Left renal pelvis (tissue), 4 donors: ENCODE measurements at places on chromosomes 12 and 14. TPM values are rescaled to one million over a fixed set of nuclear protein-coding genes. Genes with fewer than 3 reads are reported as not detected.

DNA sequence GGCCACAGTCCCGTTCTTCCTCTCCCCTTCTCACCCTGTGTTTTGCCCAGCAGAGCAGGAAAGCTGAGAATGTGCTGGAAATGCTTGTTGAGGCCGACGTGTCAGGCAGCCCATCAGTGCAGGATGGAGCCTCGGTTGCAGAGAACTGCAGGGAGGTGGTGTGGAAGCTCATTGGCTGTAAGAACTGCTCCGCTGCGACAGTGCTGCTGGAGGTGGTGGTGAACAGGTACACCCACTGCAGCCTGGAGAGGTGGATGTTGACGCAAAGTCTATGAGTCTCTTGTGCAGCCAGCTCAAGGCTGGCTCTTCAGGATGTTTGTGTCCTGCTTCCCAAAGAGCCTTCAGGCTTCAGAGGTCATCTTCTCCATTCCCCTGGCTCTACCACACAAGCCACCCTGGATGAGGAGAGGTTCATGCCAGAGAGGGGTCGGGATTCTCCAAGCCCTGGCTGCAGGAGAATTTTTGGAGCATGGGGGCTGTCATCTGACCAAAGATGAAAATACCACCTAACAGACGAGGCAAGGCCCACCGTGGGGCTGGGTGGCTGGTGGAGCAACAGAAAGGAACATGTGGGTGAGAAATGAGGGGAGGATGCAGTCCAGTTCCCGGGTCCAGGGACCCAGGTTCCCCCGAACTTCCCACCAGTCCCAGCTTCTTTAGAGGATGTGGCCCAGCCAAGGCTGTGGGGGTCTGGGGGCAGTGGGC lies 174.1 kb upstream of the PRMT8 start:
- DNase-seq = no peak

- DNase-seq = no peak
These were observed 45.0 kb upstream of the IQSEC3 start for GRCh38 chr12:21301-22189.

DNA sequence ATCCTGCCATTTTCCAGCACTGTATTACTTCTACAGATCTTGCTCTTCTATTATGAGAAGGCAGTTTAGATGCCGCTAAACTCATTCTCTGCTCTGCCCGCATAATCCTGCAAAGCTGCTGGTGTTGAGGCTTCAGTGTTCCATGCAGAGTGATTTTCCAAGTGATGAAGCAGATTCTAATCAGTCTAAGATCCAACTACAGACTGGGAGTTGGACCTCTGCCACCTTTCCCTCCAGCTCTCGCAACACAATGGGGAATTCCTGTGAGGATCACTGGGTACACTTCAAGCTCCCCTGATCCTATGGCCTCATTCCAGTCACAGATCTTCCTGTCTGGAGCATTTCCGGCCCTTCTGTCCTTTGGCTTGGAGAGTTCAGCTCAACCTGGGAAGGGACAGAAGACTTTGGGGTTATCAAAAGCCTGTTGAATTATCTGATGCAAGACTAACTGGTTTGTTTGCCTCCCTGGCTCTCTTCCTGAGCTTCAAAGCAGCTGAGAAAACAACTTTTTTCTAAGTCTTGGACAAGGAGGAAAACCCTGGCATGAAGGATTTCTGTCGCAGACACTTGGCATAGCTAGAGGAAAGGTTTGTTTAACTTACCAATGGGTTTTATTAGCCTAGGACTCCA lies 333.9 kb downstream of the ZFP36L1 start:
- peak; percentile 29 for DNase-seq

DNA sequence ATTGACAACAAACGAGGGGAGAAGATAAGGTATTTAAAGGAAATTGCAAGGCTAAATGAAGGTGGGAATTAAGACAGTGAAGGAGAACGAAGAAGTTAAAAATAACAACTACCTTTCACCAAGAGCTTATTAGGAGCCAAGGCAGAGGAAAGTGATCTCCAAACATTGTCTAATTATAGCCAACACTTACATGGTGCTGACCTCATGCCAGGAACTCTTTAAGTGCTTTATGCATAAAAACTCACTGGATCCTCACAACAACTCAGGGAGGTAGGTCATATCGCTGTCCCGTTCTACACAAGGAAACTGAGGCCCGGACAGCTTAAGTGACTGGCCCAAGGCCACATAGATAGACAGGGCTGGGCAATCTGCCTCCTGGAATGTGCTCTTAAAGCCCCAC lies 19.5 kb downstream of the TAMALIN start:
- DNase-seq = no peak

DNA sequence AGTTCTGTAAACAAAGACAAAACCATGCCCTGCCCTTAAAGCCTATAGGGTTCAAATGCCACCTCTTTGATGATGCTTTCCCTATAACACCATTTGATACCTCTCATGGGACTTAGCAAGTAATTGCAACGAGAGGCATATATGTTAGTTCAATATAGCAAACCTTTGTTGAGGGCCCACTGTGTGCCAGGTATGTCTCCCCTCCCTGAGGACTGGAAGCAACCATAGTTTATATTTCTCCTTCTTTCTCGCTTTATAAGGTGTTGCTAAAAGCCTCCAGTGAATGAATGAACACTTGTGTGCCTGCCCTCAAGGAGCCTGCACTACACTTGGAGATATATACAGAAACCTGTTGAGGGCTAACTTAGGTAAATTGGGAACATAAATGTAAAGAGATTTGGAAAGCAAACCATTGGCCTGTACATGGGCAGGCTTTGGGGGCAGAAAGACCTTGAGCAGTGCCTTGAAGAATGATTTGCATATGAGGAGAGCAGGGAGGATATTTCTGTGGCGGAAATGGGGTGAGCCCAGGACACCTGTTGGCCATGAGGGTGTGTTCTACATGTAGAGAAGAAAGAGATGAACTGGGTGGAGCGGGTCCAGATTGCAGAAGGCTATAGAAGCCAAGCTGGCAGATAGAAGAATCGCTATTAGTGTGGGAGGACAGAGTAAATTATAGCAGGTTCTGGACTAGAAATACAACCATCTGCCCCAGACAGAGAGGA lies 1.8 kb upstream of the CKAP4 start:
- no peak for DNase-seq

- DNase-seq = no peak
These were observed 370.6 kb downstream of the KCNH5 start for GRCh38 chr14:62674563-62675237.

GRCh38 chr14:22231018-22231417 lies 358.0 kb downstream of the DAD1 start:
- DNase-seq = no peak

DNA sequence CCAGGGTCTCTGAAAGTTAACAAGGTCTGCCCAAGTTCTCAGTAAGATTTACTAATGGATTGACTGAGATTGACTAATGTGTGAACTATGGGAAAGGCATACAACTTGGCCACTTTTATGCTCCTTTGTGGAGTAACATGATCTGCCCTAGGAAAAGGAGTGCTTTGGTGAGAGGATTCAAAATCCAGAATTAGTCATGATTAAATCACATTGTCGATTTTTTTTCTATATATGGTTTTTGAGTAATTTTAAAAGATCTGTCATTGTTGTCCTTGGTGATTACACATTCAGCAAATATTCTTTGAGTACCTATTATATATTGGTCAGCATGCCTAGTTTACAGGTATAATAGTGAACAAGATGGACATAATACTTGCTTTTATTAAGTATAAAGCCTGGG lies 147.7 kb upstream of the SYT10 start:
- DNase-seq = no peak

GRCh38 chr14:58275527-58276190 lies 22.7 kb upstream of the ARID4A start:
- DNase-seq = no peak

- DNase-seq = no peak
These were observed 49.2 kb upstream of the CNOT2 start for GRCh38 chr12:70194076-70194475.

- no peak for DNase-seq
These were observed 63.4 kb upstream of the FBRSL1 start for GRCh38 chr12:132426349-132427173.

GRCh38 chr12:753611-754472 lies 1.5 kb downstream of the WNK1 start:
- DNase-seq = no peak

DNA sequence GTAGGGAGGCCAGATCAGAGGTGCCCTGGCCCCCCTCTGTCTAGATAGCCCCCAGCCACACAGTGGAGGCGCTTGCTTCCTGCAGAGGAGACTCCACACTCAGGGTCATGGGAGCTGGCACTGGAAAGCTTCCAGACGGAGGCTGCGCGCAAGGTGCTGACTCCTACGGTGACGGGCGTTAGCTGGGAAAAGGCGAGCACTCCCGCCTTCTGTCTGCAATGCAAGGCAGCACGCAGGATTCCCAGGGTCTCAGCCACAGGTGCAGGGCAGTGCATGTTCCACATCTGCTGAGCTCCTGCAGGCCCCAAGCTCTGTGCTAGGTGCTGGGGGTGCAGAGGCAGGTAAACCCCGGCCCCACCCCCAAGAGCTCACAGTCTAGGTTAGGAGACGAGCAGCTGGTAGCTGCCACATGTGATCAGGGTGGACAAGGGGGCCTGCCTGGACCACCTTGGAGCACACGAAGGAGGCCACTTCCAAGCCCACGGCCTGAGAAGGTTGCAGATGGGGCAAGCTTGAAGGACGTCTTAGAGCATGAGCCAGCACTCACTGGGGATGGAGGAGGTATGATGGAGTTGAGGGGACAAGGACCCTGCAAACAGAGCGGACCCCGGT lies 310.9 kb upstream of the DIO3 start:
- DNase-seq = no peak

DNA sequence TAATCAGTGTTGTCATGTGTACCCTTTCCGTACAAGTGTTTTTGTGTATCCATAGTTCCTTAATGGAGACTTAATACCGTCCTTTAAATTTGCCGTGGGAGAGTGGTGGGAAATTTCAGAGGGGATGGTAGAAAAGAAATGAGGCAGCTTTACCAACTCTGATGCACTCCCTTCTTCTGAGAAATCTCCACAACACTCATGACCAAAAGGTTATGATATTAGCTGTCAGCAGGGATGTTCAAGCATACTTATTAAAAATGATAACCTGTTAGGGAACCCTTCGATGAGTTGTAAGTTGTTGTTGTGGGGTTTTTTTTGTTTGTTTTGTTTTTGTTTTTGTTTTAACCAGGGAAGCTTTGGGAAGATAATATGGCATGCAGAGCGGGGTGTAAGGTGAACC lies 12.5 kb downstream of the RAB21 start:
- DNase-seq = no peak

- no peak for DNase-seq
These were observed 144.6 kb downstream of the TTC7B start for GRCh38 chr14:90671382-90672234.

Gene CDCA4
- 19.2 TPM for polyA plus RNA-seq

Gene TCL1A
- 0.72 TPM for polyA plus RNA-seq

Gene SCYL2
- polyA plus RNA-seq = 60.6 TPM

Gene MGP
- polyA plus RNA-seq = 28.8 TPM

Gene LPAR5
- polyA plus RNA-seq = 1.1 TPM

Gene HEATR5A
- 22.0 TPM for polyA plus RNA-seq

Gene TSPAN11
- polyA plus RNA-seq = 2.8 TPM

Gene KRT3
- not detected for polyA plus RNA-seq
